Sigmoid colon (tissue), 7 donors: ENCODE measurements at places on chromosomes 12 and 14. TPM values are rescaled to one million over a fixed set of nuclear protein-coding genes. Genes with fewer than 3 reads are reported as not detected.

PDE3A gene
- 9.2 TPM for polyA plus RNA-seq

LIN7A gene
- 1.1 TPM for polyA plus RNA-seq

TAS2R19 gene
- polyA plus RNA-seq: not detected

ITPR2 gene
- polyA plus RNA-seq: 1.8 TPM

TMEM119 gene
- polyA plus RNA-seq: 1.8 TPM

CCDC197 gene
- not detected for polyA plus RNA-seq

NELL2 gene
- 0.69 TPM for polyA plus RNA-seq

KERA gene
- not detected for polyA plus RNA-seq

TMCC3 gene
- 18.0 TPM for polyA plus RNA-seq

FRMD6 gene
- 4.0 TPM for polyA plus RNA-seq

PRPF40B gene
- polyA plus RNA-seq: 3.6 TPM

B3GNT4 gene
- 1.0 TPM for polyA plus RNA-seq

OTX2 gene
- polyA plus RNA-seq: not detected

CCDC196 gene
- polyA plus RNA-seq: 0.54 TPM

KRT80 gene
- under 0.01 TPM for polyA plus RNA-seq

ADCY4 gene
- 2.4 TPM for polyA plus RNA-seq

APOLD1 gene
- 0.46 TPM for polyA plus RNA-seq

C12orf54 gene
- 0.28 TPM for polyA plus RNA-seq
